ENCODE measurements at places on chromosomes 2 and 18. TPM values are rescaled to one million over a fixed set of nuclear protein-coding genes. Genes with fewer than 3 reads are reported as not detected.

Gene TMEM127
- polyA plus RNA-seq, result 41.7 TPM

Gene LCT
- not detected for polyA plus RNA-seq

Gene SETBP1
- polyA plus RNA-seq, result 16.8 TPM

Gene MC5R
- polyA plus RNA-seq, result not detected

Data from IgD-negative memory B cell (primary cell).